Activated naive CD4-positive, alpha-beta T cell treated with Interleukin-2 at 50 U/mL for 16 hours (primary cell): ENCODE measurements at places on chromosomes 7 and 10.

DNA sequence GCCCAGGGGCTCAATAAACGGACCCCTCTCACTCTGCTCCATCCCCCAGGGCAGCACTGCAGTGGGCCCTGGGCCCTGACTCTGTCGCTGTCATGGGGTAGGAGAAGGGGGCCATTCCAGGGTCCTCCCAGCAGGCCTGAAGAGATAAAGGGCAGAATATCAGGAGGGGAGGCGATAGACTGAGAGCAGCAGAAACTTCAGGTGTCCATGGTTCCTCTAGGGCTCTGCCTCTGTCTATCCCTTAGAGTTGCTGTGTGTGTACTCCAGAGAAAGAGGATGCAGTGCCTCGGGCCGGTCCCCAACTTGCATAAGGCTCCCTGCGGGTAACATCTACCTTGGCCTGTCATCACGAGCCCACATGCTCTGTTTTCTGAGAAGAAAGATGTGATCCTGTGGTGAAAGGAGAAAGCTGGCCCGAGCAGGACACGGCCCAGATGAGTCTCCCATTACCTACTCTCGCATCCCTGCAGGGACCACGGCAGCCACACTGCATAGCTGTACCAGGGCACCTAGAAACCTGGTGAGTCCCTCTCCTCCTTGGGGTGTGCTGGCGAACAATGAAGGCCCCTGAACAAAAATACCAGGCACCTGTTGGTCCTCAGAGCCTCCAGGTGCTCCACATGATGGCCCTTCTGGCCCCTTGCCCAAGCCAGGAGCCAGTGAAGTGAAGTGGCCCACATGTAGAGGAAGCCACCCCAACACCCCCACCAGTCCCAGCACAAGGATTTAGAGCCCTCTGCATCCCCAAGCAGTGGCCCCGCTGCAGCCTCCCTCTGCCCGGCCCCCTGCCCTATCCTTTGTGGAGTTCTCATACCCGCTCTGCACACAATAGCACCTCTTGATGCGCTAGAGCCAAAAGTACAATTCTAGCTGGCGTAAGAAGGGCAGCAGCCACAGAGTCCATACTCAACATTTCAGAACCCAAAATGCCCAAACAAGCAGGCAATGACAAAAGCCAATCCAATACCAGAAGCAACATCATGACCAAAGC, 106.8 kb downstream of the ARHGAP22 start:
- DNase-seq, result no peak

DNA sequence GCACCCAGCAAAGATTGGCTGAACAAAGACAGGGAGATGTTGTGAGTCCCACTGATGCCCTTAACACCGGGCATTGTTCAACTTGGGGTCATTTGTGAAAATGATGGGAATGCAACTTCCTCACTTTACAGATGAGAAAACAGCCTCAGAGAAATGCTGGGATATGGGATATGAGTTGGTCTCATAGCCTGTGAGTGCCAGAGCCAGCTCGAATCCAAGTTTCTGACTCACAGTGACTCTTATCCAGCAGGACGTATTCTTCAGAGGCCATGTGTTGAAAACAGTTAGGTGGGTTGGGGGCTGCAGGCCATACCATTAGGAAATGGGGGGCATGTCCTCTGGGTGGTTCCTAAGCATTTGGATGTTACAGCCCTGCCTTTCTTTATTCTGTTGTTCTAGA, 45.2 kb downstream of the KIAA1217 start:
- no peak for DNase-seq

- DNase-seq, result no peak
These were observed 63.1 kb downstream of the BLNK start for GRCh38 chr10:96208271-96208670.

DNA sequence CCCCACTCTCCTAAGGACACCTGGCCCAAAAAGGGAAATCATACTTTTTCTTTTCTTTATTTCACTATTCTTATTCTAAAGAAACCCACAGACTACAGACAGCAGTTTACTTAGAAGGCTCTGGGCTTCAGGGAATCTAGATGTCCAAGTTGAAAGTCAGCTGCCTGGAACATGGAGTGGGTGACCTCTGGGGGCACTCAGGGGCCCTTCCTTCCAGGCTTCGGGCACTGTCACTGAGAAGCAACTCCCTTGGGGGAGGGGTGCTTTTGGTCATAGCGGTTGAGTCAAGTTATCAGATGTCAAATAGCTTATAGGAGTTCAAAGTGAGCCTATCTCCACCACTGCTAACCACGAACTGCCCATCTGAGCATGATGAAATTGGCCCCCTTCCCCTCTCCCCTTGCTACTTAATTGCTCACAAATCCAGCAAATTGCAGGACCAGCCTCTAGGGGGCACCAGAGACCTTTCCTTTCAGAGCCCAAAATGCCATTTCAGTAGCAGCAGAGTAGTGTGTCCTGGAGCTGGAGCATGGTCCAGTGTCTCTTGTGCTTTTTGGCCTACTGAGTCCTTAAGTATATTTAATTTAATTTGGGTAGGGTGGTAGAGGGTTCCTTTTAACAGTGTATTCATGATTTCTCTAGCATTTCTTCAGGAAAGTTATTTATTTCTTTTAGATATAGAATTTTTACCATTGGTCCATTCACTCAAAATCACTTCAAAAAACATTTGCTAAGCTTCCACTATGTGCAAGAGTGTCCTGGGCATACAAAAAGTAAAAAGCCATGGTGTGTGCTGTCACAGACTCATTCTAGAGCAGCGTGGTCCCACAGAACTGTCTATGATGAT, 463.8 kb downstream of the KCNMA1 start:
- peak; percentile 55 for DNase-seq

DNA sequence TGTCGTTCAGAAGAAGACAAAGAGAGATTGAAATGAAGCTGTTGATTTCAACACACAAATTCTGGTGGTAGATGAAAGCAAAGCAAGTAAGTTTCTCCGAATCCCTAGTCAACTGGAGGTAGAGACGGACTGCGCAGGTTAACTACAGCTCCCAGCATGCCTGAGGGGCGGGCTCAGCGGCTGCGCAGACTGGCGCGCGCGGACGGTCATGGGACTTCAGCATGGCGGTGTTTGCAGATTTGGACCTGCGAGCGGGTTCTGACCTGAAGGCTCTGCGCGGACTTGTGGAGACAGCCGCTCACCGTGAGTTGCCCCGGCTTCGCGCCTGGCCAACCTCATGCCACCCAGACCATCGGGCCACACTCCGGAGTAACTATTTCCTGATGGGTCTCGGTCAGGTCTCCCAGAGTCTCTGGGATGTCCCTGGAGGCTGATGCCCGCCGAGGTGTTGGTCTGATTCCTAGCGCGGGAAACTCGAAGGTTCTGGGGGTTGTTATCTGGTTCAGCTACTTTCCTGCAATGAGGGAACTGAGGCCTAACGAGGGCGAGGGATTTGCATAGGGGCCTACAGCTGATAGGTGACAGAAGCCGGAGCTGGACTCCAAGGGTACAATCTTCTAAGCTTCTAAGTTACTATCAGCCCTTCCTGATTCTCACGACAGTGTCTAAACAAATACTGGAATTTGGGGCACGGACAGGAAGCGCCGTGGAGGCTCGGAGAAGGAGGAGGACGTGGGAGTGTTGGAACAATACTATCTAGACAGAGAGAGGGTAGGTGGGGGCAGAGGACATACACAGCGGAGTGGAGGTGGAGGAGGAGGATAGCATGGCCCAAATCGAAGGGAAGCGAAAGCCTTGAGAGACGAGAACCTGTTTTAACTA, at the start of gene RPP30:
Gene RPP30, plus strand, starts transcription at position 209 of the 882 bp plus-strand sequence. Its CDS starts 13 bp downstream, at position 222.
- peak; percentile 89 for DNase-seq

- DNase-seq, result no peak
These were observed 426.3 kb upstream of the POT1 start for GRCh38 chr7:125355899-125356298.

GRCh38 chr10:1362589-1363445, 306.6 kb downstream of the WDR37 start:
- no peak for DNase-seq

DNA sequence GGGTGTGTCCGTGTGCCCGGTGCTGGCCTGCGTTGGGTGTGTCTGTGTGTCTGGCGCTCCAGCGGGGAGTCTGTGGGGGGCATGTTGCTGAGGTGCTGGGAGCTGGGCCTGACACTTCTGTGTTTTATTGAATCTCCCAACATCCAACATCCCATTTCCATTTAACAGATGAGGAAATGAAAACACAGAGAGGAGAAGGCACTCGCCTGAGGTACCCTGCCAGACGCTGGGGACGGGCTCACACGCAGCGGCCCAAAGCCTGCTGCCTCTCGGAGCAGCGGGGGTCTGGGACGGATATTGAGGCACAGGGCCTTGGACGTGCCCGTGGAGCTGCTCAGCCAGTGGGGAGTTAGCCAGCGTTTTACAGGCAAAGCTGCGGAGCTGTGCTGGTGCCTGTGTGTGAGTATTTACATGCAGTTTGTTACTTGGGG, 133.9 kb downstream of the DNAJB6 start:
- DNase-seq, result no peak

DNA sequence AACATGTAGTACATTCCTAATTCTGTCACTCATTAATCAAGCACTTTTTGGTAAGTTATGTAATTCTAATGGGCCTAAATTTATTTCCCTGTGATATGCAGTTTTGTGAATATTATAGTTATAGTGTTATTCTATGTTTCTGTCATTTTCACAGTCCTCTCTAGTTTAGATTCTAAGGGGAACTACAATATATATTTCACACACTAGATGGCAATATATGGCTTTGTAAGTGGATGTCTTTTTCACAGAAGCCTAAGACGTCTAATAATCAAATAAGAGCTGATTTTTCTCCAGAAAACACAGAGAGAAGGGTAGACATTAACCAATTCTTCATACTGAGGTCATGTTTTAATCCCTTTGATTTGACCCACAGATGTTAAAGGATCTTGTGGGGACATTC, 18.0 kb downstream of the RNLS start:
- DNase-seq, result no peak

- no peak for DNase-seq
These were observed 52.4 kb upstream of the PFKP start for GRCh38 chr10:3014968-3015367.

- DNase-seq, result no peak
These were observed 5.0 kb downstream of the LBX1 start for GRCh38 chr10:101224060-101224909.

DNA sequence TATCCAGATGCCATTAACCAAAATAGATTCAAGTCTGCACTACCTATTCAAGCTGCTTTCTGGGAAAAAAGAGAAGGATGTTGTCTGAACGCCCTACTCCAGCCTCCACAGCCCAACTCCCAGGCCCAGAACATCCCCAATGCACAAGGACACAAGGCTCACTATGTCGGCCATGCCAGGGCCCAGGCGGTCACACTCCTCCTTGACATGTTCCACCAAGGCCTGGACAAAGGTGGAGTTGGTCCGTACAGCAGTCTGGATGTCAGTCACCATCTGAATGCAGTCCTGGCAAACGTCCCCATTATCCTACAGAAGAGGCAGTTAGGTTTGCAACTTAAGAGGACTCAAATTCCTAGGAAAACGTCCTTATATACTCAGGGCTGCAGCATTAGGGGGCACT, 23.2 kb downstream of the PSAP start:
- DNase-seq, result no peak

- no peak for DNase-seq
These were observed 8.4 kb downstream of the LAMB1 start for GRCh38 chr7:107994421-107995030.

GRCh38 chr7:1027242-1028043, 16.9 kb upstream of the GPR146 start:
- DNase-seq, result no peak

DNA sequence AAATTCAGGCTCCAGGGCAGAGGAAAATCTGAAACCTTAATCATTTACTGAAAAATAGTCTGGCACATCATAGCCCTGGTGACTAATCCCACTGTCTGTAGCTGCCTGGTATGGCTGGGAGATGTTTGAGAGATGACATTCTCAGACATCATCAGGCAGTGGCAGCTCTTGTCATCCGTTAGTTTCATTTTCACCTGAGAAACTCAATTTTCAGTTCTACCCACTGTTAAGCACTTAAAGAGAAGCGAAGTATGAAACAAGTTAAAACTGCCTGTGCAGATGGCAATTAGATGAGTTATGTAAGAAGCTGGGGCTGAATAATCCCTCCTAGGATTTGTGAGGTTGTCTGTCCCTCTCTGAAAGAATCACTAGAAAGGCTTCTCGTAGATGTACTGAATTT, 150.2 kb downstream of the NSUN6 start:
- peak; percentile 13 for DNase-seq

DNA sequence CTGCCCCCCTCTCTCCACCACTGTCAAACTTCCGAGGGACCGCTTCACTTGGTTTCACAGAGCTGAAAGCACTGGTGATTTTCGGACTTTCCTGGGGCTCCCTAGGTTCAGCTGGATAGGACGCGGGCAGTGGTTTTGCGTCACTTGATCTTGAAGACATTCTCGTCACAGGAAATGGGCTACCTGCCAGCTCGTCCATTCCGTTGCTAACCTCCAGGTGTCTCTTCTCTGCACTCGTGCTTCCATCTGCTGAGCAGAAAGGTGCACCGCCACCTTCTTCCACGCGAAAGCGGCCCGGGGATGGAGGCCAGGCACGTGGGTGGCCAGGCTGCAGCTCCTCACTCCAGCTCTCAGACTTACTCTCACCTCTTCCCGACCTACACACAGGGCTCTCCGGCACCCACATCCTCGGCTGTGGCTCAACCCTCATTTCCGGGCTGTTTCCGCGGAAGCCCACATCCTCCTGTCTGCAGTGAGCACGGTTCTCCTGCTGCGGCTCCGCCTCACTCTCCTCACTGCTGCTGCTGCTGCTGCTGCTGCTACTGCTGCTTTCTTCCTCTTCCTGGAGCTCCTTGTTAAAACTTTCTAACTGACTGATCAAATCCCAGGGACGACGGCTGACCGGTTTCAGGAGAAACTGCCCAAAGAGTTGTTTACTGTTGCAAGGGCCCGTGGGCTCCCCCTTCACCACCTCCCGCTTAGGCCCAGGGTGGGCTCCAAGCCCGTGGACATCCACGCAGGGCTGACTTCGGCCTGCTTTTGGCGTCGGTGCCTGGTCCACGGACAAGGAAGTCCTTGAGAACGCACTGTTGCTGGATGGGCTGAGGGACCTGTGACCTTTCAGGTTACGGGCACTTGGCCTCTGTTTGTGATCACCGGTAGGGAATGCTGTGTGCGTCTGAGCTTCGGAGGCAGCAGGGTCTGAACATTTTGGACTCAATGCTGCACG, 32.1 kb downstream of the JCAD start:
- peak; percentile 82 for DNase-seq

- no peak for DNase-seq
These were observed 211.7 kb downstream of the DKK1 start for GRCh38 chr10:52525761-52526160.

DNA sequence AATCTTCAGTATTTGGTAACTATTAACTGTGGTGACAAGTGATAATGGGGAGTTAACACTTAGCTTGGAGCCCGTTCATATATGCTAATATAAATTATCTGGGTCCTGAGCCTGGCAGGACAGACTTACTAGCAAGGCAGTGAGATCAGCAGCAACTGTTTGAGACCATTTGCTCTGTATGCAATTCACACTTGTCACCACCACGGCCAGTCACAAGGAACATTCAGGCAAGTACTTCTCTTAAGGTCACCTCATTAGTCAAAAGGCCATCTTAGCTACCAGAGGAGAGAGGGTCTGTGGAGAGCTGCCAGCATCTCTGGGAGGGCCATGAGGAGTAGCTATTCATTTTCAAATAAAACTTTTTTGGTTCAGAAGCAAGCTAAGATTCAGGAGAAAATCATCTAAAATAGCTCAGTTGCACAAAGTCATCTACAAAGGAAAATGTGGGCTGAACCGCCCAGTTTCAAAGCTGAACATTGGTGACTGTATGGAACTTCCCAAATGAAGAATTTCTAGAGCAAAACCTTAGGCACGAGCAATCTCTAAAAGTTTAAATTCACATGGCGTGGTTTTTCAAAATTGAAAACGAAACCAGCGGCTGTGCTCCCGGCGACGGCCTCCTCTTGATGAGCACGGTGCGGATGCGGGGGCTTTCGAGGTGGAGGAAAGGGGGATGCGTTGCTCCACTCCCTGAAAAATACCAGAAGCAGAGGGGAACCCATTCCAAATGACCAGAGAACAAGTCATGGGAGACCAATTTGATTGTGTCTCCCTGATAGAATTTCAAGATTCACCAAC, 233.5 kb upstream of the MGMT start:
- no peak for DNase-seq
